ENCODE measurements at places on chromosomes 5 and 9.

GRCh38 chr5:90334741-90335140, 74.8 kb downstream of the CETN3 start:
- no peak for DNase-seq

DNA sequence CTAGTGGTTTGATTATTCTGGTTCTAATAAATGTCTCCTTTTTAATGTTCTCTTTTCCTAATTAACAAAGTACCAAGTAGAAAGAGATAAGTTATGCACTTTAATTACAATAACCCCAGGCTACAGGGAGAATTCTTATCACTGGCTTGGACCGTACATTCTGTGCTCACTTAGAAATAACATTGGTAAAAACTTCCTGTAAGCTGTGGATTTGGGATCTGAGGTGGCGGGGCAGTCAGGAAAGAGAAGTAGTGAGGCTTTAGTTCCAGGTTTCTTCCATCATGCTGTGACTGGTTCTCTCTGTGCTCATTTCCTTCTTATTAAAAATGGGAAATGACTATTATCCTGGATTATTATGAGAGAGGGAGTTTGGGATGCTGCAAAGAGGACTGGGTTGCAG, 142.0 kb downstream of the EGFLAM start:
- no peak for DNase-seq

DNA sequence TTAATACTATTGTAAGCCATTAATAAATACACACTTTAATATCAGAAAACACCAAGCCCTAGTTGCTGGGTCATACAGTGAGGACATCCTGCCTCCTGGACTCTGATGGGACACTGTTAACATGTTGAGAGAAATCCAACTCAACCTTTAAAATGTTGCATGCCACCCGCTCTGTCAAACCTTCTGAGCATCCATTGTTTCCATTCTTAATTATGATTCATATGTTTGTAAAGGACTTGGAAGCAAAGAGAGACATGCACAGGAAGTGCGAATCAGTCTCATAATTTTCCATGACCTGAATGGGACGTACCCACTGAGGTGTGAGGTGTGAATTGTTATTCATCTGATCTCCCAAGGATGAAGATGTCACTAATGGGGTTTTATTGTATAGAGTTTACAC, 186.4 kb downstream of the CAAP1 start:
- DNase-seq = no peak

DNA sequence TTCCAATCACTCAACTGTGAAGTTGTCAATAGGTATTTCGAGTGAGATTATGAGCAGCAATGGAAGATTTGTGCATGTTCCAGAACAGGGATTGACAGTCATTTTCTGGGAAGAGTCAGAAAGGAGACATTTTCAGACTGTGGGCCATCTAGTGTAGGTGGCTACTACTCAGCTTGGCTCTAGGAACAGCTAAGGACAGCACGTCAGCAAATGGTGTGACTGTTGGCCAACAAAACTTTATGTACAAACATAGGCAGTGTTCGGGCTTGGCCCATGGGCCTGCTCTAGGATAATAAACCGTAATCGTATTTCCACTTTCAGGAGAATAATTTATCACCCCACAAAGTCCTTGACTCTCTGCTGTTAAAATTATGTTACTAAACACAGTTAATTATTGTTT, 143.6 kb downstream of the ADCY2 start:
- DNase-seq = no peak

GRCh38 chr5:92559781-92560180, 1021.2 kb downstream of the NR2F1-AS1 start:
- DNase-seq = no peak

DNA sequence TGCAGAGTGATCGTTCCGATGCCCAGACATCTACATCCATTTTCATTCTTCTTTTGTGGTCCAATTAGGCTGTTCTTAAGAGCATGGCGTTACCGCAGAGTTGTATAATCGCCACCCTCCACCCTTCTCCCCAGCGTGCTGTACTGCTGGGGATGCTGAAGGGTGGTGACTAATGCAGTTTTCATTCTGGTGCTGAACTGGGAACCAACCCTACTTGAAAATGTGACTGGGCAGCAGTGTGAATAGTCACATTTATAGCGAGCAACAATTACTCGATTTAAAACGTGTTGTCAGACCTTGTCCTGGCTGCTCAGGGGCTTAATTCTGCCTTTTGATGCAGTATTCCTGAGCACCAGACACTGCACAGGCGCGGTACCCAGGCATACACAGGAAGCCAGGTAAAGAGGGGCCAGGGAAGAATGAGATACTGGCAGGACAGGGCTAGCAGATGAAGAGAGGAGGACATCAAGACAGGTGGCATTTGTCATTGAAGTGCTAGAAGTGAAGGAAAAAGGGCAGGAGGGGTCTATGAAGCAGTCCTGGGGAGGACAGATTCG, 719 bp upstream of the ISCA1 start:
- DNase-seq = peak; percentile 17

DNA sequence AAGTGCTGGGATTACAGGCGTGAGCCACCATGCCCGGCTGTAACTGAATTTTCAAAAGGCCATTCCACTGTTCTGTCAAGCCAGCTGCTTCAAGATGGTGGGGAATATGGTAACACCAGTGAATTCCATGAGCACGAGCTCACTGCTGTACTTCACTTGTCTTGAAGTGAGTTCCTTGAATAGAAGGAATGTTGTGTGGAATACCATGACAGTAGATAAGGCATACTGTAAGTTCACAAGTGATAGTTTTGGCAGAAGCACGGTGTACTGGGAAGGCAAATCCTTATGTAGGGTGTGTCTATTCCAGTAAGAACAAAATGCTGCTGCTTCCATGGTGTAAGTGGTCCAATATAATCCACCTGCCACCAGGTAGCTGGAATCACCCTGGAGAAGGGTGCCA, 6.6 kb upstream of the PRXL2C start:
- DNase-seq = no peak

DNA sequence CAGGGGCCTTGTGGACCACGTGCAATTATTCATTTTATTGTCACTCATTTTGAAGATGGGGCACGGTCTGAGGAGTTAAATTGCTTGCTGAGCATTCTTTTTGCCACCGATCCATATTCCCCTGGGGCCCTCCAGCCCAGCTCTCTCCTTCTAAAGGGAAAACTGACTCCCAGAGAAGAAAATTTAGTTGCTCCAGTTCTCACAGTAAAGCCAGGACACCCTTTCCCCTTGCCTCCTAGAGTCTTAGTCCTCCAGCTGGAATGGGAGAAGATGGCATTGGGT, 1.0 kb upstream of the PANK3 start:
- peak; percentile 57 for DNase-seq

GRCh38 chr9:37904445-37905130, 661 bp upstream of the SLC25A51 start:
- peak; percentile 33 for DNase-seq

- no peak for DNase-seq
Observed at GRCh38 chr5:166497496-166498104, 1793.8 kb upstream of the WWC1 start.

GRCh38 chr9:130870491-130871381, 25.9 kb downstream of the QRFP start:
- DNase-seq = no peak

GRCh38 chr9:76987594-76988200, 31.8 kb upstream of the FOXB2 start:
- DNase-seq = peak; percentile 25

DNA sequence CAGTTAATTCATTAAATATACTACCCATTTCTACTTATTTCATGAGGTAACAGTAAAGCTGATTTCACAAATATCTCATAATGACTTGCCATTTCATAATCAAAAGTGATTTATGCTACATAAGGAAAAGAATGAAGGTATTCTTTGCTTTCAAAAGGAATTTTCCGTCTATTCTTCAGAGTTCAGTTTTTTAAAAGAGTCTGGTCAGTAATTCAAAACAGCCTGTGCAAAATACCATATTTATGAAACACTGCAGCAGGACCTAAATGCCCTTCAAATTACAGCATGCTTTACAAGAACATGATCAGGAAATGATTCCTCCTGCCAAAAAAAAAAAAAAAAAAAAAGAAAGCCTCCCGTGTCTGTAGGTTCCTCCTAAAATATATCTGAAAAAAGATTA, 154.7 kb downstream of the KIAA0825 start:
- no peak for DNase-seq

DNA sequence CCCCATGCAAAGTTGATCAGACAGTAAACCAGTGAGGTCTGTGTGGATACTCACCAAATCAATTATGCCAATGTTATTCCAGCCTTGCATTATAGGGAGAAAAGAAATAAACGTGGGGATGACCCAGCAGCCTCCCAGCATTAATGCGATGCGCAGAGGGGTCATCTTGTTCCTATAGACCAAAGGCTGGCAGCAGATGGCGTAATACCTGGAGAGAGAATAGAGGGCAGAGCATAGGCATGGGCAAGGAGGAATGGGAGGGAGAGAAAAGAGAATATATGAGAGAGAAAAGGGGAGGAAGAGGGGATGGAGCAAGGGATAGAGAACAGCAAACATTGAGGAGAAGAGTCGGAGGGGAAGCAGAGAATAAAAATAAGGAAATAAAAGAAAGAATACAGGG, 131.2 kb downstream of the HTR4 start:
- no peak for DNase-seq

DNA sequence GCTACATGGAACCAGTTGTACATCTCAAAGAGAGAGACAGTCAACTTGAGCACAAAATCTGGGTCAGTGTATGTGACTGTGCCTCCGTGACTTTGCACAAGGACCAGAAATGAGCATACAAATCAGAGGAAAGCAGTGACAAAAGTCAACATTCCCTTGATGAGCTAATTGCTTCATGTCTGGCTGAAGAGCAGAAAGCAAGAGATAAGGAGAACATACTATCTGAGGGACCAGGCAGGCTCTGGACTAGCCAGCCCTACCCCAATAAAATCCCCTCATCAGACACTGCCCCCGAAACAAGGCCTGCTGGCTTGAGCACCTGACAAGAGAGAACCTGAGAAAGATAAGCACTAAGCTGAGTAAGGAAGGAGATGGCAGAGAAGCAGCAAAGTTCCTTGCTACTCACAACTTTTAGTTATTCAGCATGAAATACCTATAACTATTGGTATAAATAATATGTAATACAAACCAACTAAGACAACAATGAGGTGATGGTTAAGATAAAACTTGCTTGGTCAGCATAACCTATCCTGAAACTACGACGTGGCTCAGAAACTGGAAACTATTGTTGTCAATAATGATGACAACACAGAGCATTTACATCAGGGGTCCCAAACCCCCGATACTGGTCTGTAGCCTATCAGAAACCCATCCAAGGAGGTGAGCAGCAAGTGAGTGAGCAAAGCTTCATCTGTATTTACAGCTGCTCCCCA, 9.5 kb downstream of the SIL1 start:
- no peak for DNase-seq

DNA sequence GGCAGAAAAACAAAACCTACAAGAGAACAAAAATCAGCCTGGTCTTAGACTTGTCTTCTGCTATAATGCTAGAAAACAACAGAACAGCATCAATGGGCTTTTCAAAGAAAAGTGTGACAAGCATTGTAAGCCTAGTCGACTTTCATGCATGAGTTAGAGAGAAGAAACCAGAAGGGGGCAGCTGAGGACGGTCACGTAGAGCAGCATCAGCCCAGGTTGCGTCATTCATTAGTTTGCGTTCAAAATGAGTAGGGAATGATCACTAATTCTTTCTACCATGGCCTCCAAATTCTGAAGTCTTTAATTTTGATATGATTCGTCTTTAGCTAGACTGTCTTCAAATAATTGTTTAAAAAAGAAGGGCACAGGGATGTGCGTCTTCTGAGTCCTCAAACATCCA, 4.7 kb upstream of the ISCA1 start:
- no peak for DNase-seq

- no peak for DNase-seq
Observed at GRCh38 chr9:27591093-27591492, 17.8 kb upstream of the C9orf72 start.

DNA sequence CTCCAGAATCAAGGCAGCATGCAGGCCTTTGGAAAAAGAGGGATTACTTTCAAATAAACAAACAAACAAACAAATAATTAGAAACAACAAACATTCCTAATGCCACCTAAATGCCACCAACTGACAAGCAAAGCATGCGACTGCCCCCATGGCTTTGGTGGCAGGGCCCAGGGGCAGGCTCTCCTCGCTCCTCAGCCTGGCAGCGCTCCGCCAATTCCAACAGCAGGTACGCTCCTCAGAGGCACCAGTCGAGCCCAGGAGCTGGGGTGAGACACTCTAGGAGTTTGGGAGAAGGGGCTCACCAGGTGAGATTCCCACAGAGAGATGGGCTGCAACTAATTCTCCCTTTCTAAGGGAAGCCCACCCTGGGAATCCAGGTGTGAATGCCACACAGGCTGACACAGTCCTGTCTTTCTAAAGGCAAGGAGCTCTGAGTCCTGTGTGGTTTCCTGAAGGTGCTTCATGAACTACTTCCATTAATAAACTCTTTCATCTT, 27.8 kb downstream of the CSF2 start:
- DNase-seq = no peak

DNA sequence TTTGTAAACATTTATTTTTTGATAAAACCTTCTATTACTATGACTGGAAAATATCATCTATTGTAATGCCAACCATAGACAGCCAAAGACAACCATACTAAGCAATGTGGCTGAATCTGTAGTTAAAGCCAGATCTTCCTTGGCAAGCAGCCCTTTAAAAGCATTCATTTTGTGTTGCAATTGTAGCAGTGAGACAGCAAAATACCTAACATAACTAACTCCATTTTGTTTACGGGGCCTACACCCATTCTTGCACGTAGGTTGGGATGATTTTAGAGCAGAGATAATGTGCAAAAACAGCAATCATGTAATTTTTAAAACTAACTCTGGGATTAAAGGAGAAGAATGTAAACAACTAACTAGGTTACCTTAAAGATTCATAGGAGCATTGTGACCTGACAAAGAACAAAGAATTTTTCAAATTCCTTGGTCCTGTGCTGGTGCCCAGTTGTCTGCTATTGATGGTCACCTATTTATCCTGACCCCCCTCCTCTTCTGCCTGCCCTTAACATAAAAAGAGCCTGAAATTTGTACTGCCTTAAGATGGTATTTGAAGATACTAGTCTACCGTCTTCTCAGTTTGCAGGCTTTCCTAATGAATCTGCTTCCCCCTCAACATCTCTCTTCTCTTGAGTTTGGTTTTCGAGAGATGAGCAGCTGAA, 10.6 kb downstream of the IFNA1 start:
- no peak for DNase-seq

GRCh38 chr9:106980551-106981101, 117.7 kb downstream of the ZNF462 start:
- no peak for DNase-seq

- DNase-seq = peak; percentile 3
Observed at GRCh38 chr9:124359855-124360678, 55.2 kb downstream of the PSMB7 start.

DNA sequence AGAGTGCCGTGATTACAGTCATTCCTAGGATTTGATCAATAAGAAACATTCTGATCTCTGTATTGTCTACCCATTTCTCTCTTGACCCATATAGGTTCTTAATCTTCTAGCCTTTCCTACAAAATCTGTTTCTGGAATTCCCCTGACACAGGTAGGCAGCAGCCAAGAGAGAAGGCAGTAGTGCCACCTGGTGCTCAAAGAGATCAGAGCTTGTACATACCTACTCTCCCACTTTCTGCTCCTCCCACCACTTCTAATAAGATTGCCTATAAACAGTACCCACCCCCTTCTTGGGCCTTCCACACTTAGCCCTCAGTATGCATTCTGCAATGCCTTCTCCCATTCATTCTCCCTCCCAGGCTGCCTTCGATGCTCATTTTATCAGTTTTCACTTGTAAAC, 117.4 kb upstream of the RORB start:
- peak; percentile 34 for DNase-seq

- no peak for DNase-seq
Observed at GRCh38 chr9:82498541-82499317, 510.2 kb downstream of the SPATA31D1 start.
